ENCODE measurements at places on chromosomes 6 and 20.

- peak; percentile 11 for DNase-seq
Observed at GRCh38 chr6:137722749-137723272, 144.2 kb upstream of the TNFAIP3 start.

DNA sequence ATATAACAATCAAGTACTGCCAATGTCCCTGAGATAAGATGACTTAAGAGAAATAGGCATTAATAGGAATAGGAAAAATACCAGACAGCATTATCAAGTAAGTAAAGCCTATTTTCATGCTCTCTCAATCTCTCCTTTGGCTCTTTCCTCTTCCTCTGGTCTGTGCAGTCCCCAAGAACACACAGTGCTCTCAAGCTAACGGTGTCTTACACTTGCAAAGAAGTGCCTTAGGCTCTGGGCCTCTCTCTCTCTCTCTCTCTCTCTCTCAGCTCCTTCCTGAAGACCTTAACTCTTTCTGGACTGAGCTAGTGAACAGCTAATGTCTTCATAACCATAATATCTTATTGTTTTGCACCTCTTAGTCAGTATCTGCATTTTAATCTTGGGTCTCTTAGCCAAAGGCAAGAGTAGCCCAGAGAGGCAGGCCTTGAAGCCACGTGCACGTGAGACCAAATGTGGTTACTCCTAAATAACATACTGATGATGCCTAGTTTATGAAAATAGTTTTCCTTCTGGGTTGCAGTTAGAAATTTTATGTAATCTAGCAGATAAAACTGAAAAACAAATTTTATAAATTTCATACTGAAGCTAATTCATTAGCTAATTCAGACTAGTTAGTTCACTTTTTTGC lies 70.8 kb downstream of the TPD52L1 start:
- no peak for DNase-seq

GRCh38 chr6:151630991-151631655 lies 137.3 kb downstream of the CCDC170 start:
- no peak for DNase-seq

GRCh38 chr6:61649845-61650244 lies 636.2 kb downstream of the KHDRBS2 start:
- no peak for DNase-seq

DNA sequence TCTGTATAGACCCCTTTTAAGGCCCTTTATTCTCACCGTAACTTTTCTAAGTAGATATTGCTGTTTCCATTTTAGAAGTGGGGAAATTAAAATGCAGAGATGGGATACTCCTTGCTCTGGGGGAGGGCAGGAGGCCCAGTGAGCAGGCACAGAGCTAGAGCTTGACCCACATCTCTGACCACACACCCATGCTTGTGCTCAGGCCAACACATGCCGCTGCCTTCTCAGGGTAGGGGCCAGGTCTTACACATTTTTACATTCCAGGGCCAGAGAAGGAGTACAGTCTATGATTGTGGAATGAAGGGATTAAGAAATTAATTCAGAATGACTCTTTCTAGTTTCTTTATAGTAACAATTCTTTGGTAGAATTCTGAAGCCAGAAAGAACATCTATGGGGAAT lies 104.8 kb downstream of the SOBP start:
- no peak for DNase-seq

DNA sequence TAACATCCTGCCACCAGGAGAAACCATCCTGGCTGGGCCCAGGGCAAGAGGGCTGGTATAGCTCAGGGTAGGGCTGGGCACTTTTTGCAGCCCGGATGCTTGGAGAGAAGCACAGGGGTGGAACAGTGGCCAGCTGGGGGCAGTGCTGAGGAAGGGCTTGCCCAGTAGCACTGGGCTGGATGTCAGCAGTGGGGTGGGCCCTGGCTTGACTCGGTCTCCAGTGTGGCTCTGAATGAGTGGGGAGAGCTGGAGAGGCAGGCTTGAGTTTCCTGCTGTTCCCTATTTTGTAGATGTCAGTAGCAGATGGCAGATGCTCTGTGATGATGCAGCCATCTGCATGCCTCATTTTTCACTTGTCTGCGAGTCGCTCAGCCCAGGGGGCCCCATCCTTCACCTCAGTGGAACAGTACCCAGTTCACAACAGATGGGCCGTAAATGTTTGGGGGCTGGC lies 56.3 kb upstream of the TULP1 start:
- no peak for DNase-seq

GRCh38 chr20:39767352-39767751 lies 805.2 kb downstream of the DHX35 start:
- no peak for DNase-seq

DNA sequence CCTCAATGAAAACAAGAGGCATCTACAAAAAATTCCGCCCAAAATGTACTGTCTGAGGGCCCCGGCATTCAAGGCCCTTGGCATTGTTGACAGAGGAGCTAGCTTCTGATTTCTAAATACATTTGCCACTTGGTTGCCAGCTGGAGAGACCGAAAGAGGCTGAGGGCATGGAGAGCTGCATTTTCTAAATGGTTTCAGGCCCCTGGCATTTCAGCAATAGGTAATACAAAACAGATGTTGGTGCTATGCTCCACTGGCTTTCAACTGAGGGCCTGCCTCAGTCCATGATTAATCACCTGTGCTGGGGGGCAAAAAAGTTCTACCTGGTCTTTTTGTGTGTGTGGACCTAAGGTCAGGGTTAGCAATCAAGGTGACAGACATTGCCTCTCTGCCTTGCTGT lies 79.5 kb upstream of the ISM1 start:
- DNase-seq = no peak

DNA sequence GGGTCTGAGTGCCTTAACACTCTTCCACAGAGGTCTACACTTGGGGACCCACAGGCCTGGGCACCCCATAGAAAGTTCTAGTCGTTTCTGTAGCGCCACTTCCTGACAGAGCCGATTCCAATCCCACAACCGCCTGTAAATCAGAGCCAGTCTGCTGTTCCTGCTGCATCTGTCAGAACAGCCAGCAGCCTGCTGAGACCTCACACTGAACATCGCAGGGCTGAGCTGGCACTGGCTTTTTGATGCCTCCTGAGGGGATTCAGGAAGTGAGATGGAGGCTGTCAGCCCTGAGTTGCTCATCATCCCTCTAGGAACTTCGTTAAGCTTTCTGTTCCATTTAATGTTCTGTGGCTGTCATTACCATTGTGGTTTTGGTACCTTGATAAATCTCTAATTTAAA lies 48.9 kb downstream of the DCBLD1 start:
- DNase-seq = no peak

GRCh38 chr6:74632196-74632875 lies 573.5 kb downstream of the COL12A1 start:
- no peak for DNase-seq
